ENCODE measurements at places on chromosomes 2 and 18. TPM values are rescaled to one million over a fixed set of nuclear protein-coding genes. Genes with fewer than 3 reads are reported as not detected.

PLGLB1 gene
- total RNA-seq, result 0.57 TPM

DNA sequence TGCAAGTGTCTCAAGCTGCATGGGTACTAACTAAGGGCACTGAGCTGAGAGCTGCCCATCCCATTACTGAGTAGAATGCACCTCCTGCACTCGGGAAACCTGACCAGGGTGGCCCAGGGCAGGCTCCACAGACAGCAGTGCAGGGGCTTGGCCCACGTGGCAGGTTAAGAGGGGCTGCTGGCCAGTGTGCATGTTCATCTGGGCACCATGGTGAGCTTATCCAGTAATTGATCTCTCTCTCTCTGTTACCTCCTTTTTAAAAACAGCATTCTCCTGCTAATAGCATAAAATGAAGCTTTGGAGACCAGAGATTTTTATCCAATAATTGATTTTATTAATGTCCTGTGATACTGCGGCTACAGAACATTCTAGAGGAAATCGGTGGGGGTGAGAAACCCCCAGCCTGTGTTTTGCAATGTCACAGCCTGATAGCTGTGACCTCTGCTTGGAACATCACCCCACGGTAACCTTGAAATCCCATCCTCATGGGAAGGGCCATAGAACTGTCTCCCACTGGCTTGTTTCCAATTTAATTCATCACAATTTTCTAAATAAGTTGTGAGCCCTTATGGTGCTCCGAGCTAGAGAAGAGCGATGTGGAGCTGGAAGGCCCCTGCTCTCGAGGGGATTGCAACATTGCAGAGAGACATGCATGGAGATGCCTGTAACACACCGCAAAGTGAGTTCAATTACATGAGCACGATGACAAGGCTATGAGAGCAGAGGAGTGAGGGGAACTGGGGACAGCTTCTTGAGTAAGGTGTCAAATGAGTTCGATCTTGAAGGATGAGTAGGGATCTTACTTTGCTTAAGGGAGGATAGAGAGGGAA is 143.8 kb downstream of the GALNT14 start:
- DNase-seq, result no peak

NT5C1B gene
- total RNA-seq, result not detected

DNA sequence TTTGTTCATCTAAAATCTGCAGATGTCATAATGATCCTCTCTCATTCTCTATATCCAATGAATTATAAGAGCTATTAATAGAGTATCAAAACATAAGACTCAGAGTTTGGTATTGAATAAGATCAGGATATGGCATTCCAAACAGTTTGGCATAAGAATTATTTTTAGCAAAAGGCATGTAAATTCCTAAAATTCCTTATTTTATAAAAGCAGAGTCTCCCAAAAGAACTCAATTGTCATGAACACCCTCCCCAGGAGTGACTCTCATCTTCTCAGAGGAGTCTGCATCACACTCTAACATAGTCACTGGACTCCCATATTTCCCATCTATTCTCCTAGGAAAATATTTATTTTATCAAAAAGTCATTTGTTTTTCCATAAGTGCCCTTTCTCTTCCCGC is 1710.2 kb upstream of the SLC39A10 start:
- DNase-seq, result no peak

DNAH6 gene
- total RNA-seq, result 0.13 TPM

DNA sequence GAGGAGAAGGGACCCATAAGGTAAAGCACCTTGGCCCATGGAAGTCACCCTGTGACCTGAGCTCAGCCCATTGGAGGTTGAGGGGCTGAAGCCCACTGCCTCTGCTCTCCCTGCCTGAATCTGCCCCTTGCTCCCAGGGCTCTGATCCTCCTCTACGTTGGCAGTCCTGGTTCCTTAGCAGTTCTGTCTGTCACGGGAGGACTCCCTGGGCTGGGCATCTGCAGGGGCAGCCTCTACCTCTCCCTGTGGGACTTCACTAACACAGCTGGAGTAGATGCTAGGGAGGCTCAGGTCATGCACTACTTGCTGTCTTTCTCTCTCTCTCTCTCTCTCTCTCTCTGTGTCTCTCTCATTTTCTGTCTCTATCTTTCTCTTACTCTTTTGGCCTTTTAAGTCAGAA is 8.7 kb downstream of the GYPC start:
- DNase-seq, result no peak

GREB1L gene
- 0.12 TPM for total RNA-seq

GRCh38 chr2:30372826-30373225 is 74.2 kb upstream of the LCLAT1 start:
- DNase-seq, result no peak

Measured in esophagus squamous epithelium (tissue), 5 donors.